Mesothelial cell of epicardium (in vitro differentiated cells): ENCODE measurements at places on chromosomes 12 and 14. TPM values are rescaled to one million over a fixed set of nuclear protein-coding genes. Genes with fewer than 3 reads are reported as not detected.

Gene LRCOL1
- total RNA-seq, result not detected in 3 replicates

Gene DIO2
- 0.38 to 0.58 TPM (median 0.56 TPM) in 3 replicates for total RNA-seq

Gene TOMM20L
- total RNA-seq, result 0.47 TPM in 1 of 3 replicates, not detected in the others

Gene BCL7A
- 33.8 to 40.1 TPM (median 34.6 TPM) in 3 replicates for total RNA-seq

Gene C1R
- 41.5 to 45.9 TPM (median 45.1 TPM) in 3 replicates for total RNA-seq

Gene RAD51AP1
- 14.0 to 17.3 TPM (median 16.3 TPM) in 3 replicates for total RNA-seq

Gene LRFN5
- 13.8 to 23.1 TPM (median 16.3 TPM) in 3 replicates for total RNA-seq

Gene C12orf56
- total RNA-seq, result 0.41 to 0.93 TPM (median 0.45 TPM) in 3 replicates

Gene PLEKHG3
- 141 to 142 TPM (median 142 TPM) in 3 replicates for total RNA-seq

Gene BDKRB2
- total RNA-seq, result 10.1 to 11.5 TPM (median 11.3 TPM) in 3 replicates

Gene SDR9C7
- 0.20 to 0.40 TPM (median 0.29 TPM) in 3 replicates for total RNA-seq

Gene TAS2R42
- not detected in 3 replicates for total RNA-seq

Gene RD3L
- total RNA-seq, result not detected in 3 replicates

Gene NAV3
- total RNA-seq, result 17.2 to 28.7 TPM (median 20.2 TPM) in 3 replicates

Gene CCND2
- total RNA-seq, result 393 to 412 TPM (median 404 TPM) in 3 replicates

Gene HHIPL1
- total RNA-seq, result 4.4 to 4.7 TPM (median 4.5 TPM) in 3 replicates

Gene TAS2R13
- 3.1 to 3.8 TPM (median 3.5 TPM) in 3 replicates for total RNA-seq
